ENCODE measurements at places on chromosomes 7 and 10.

GRCh38 chr7:158353606-158354570 is 233.7 kb downstream of the PTPRN2 start:
- DNase-seq, result peak; percentile 32

GRCh38 chr10:131231965-131232541 is 79.5 kb downstream of the TCERG1L start:
- DNase-seq, result no peak

DNA sequence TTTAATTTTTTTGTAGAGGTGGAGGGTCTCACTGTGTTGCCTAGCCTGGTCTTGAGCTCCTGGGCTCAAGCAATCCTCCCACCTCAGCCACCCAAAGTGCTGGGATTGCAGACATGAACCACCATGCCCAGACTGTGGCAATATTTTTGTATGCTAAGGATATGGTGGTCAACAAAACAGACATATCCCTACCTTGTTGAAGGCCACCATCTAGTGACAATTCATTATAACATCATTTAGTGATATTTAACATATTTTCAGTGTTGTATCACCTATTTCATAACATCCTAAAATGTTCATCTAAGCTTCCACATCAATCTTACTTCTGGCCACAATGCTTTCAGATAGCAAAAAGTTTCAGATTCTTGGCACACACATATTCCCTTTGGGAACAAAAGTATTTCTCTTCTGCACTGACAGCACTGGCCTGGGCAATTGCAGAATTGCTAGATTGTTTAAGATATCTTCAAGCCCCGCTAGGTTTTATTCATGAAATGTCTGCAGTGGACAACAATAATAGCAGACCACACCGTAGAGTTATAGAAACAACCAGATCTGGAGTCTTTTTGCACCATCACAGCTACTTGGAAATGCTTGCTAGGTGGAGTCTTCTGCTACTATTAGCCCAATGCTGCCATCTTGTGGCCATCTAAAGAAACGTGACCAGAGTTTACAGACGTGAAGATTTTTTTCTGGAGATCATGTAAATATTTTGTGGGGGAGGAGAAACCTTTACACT is 58.4 kb downstream of the DNAJC12 start:
- DNase-seq, result peak; percentile 70

GRCh38 chr7:148397985-148398384 is 192.6 kb upstream of the C7orf33 start:
- DNase-seq, result no peak

DNA sequence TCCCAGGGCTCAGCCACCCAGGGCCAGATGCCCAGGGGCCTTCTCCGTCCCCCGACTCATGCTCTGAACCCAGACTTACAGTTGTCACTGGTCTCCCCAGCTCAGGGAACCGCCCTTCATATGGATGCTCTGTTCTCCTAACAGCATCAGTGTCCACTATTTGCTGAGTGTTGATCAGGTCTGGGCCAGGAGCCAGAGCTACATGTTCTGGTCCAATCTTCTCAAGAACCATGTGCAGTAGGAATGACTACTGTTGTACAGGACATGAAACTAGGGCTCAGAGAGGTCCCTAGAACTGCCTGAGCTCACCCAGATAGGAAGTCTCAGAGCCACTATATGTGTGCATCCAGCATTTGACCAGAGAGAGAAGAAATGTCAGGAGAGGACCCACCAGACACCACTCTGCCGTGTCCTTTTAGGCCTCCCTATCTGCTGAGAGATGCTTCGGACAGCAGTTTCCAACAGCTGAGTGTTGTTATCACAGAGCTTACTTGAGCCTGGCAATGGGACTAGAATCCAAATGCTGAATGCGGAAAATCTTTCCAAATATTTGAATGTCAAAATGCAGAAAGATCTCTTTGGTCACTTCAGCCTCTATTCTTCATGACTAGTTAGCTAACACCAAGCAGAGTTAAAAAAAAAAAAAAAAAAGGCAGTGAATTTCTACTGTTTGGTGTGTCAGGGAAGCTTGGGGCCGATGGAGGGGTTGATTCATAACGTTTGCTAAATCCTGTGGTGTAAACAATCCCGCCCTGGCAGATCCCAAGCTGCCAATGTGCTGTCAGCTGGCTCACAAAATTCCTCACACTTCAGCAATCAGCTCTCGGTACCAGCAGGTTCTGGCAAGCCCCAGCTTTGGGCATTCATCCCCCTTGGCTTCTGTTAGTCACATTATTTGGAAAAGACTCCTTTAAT is 246.1 kb downstream of the TNS3 start:
- DNase-seq, result no peak

All from activated CD4-positive, alpha-beta memory T cell treated with anti-CD3 and anti-CD28 coated beads for 36 hours (primary cell).